Activated T-helper 1 cell treated with Interleukin-2 at 50 U/mL for 16 hours (primary cell): ENCODE measurements at places on chromosomes 5 and 9.

GRCh38 chr5:150350524-150351344 is 6.8 kb upstream of the TCOF1 start:
- peak; percentile 22 for DNase-seq

GRCh38 chr5:65255294-65255693 is 226.4 kb downstream of the ADAMTS6 start:
- DNase-seq = no peak

DNA sequence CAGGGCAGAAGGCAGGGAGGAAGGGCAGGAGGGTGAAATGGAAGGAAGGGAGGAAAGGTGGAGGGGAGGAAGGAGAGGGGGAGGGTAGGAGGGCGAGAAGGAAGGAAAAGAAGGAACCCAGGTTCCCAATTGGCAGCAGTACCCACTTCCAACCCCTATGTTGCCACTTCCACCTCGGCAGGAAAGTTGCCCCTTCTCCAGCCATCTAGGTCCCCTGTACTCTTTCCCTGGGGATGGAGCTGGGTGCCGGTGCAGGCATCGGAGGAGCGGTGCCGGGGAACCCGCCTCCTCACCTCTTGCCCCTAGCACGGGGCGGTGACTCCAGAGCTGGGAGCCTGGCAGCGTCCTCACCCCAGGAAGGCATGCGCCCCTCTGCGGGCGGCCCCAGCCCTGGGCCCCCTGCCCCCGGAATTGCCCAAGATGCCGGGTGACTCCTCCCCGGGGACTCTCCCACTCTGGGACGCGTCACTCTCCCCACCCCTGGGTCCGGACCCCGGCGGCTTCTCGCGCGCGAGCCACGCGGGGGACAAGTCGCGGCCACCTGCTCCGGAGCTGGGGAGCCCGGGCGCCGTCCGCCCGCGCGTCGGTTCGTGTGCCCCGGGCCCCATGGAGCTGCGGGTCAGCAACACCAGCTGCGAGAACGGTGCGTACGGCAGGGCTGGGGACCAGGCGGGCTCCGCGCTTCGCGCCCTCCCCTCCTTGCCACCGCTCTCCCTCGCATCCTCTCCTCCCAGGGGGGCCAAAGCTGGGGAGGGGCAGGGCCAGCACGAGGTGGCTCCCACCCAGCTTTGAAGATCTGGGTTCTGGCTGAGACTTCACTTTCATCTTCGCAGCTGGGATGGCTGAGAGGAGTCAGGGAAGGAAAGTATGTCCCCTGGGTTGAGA is at the start of gene NIPAL4:
Gene NIPAL4, plus strand, starts transcription at position 499 of the 885 bp plus-strand sequence. Its CDS starts 108 bp downstream, at position 607.
- no peak for DNase-seq

DNA sequence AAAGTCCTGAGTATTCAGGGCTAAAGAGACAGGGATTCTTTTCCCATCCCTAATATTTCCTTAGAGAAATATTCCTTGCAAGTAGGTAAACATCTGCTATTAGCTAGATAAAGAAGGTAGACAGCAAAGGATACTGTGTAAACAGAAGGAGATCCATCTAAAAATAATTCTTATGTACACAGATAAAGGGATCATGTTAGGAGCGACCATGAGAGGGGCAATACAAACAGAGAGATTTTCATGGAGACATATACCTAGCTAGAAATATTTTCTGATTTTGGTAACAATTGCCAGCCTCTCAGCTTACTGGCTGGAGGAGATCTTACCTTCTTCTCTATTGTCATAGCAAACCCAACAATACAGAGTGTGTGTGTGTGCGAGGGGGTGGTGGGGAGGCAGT is 184.6 kb upstream of the DMAC1 start:
- no peak for DNase-seq

- no peak for DNase-seq
Observed at GRCh38 chr9:37191403-37192089, 71.2 kb downstream of the ZCCHC7 start.

DNA sequence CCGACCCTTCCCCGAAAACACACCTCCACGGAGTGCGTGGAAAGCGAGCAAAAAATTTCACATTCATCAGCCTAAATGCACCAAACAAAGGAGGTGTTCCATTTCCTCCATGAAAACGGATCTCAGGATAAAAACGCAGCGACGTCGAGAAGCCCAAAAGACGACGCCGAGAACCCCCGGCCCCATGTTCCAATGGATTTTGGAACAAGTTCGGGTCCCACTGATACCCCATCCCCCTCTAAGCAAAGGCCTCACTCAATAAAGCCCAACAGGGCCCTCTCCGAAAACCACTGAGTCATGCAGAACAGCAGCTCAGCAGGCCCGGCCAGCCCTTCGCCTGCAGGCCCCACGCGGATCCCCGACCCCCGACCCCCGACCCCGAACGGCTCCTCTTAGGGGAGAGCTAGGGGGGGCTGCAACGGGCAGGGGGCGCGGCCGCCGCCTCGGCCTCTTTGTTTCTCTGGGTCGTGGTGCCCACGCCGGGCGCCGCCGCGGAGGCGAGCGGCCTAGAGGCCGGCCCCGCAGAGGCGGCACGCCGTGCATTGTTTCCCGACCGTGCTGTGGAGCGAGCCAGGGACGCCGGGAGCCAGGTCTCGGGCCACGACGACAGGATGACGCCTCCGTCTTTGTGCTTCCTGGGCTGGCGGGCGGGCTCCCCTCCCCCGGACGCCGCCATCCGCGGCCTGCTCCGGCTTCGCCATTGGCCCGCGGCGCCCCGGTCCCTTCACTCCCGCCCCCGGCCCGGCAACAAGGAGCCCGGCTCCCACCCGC is 915 bp downstream of the ZFAND5 start:
- DNase-seq = peak; percentile 60
